NCI-H2081 treated with DMSO at 0.1 percent for 48 hours (cell line): ENCODE measurements at places on chromosomes 1 and 21.

- no peak for DNase-seq
Measured at GRCh38 chr1:168454211-168454815, 89.5 kb downstream of the XCL2 start.

DNA sequence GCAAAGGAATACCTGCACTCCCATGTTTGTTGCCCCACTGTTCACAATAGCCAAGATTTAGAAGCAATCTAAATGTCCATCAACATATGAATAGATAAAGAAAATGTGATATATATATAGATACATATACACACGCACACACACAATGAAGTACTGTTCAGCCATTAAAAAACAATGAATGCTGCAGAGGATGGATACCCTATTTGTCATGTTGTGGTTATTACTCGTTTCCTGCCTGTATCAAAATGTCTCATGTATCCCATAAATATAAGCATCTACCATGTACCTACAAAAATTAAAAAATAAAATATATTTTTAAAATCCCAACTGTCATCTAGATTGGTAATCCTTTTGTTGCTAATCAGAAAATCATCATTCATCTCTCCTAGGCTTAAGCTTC, 634.8 kb upstream of the ADGRL2 start:
- DNase-seq, result no peak

DNA sequence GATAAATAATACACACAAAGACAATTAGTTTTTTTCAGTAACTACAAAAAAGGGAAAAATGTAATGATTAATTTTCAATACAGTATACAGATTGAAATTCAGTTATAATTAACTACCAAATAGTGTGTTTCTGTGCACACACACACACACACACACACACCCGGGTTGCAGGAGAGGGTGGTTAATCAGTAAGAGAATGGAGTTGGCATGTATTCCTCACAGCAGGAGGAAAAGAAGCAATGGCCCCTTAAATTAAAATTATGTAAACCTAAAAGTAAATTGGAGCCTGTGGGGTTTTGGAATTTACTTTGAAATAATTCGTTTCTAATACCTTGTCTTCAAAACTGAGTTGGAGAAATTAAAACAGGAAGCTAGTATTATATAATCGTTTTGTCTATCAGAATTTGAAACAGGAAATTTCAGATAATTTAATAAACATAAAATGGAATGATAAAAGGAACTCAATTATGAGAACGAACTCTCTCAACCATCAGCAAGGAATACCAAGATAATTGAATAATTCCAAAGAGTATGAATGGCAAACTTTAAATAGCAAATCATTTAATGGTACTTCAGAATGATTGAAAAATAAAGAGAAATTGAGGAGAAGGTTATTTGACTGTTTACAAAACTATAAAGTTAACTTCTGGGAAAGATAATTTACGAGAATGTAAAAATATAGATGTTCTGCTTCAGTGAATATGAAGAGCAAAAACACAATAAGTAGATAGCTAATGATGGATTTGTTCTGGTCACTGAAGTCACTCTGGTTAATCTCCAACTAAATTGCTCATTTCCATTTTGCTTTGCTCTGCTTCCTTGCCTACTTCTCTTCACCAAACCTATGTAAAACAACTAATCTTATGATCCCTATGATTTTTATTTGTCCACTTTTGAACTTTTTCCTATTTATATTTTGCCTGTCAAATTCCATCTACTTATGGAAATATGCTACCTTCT, 547.9 kb upstream of the ZP4 start:
- DNase-seq, result no peak

GRCh38 chr1:116487583-116487982, 83.2 kb downstream of the CD58 start:
- no peak for DNase-seq

GRCh38 chr21:45032977-45033710, 41.2 kb upstream of the ADARB1 start:
- no peak for DNase-seq

DNA sequence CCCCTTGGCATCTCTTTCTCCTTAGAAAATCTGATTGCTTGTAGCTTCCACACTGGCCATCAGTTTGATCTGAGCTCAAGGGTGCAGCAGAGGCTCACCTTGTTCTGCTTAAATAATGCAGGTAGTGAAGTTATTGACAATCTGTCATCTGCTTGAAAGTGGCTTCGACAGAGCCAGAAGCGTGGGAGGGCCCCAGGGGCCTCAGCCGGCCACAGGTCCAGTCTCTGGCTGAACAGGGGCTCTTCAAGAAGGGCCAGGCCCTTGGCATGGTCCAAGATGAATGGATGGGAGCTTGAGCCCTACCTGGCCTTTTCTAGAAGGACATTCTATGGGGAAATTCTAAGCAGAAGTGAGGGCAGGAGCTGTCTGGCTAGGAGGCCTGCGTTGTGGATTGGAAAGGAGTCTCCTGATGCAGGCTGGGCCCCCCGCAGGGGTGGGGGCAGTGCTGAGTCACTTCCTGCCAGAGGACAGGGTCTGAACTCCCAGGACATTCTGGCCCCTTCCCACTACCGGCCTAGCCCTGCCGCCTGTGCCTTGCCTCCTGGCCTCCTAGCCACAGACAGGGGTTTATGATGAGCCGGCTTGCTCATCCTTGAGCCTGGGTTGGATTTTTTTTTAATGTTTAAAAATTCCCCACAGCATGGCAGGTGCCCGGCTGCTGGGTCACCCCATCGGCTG, 162.3 kb upstream of the VAMP3 start:
- no peak for DNase-seq
